ENCODE measurements at places on chromosomes 1 and 21.

- peak; percentile 17 for DNase-seq
These were observed 50.4 kb upstream of the RIPK4 start for GRCh38 chr21:41817228-41817627.

- no peak for DNase-seq
These were observed 83.9 kb upstream of the ZNF648 start for GRCh38 chr1:182145441-182145840.

DNA sequence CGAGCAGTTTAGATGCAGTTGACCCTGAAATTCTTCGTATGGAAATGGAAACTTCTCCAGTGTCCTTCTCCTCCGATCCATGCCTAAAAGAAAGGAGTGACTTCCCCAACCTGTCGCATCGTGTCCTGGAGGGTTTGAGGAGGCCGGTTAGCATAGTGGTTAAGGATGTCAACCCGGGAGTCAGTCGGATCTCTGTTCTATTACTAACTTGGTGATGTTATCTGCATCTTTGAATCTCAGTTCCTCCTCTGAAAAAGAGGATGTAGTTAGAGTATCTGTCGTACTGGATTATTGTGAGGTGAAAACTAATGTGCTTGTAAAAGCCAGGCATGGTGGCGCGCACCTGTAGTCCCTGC, 684 bp downstream of the ZBTB8B start:
- no peak for DNase-seq

DNA sequence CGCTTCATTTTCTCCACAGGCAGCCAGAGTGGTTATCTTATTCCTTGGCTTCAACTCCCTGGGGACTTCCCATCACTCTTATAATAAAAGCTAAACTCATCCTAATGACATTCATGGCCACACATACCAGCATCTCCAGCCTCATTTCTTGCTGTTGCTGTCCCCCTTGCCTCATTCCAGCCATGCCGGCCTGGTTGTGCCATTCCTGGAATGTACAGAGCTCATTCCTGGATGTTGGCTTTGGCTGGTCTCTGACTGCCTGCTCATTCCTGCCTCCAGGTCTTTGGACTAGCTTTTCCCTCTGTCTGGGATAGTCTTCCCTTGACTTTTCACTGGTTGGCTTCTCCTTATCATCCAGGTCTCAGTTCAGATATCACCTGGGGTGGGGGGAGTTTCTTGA, 2.4 kb upstream of the PEF1 start:
- no peak for DNase-seq

- DNase-seq, result no peak
These were observed 41.8 kb upstream of the TTC22 start for GRCh38 chr1:54842963-54843362.

GRCh38 chr1:159318784-159319551, 16.8 kb downstream of the FCER1A start:
- DNase-seq, result no peak

DNA sequence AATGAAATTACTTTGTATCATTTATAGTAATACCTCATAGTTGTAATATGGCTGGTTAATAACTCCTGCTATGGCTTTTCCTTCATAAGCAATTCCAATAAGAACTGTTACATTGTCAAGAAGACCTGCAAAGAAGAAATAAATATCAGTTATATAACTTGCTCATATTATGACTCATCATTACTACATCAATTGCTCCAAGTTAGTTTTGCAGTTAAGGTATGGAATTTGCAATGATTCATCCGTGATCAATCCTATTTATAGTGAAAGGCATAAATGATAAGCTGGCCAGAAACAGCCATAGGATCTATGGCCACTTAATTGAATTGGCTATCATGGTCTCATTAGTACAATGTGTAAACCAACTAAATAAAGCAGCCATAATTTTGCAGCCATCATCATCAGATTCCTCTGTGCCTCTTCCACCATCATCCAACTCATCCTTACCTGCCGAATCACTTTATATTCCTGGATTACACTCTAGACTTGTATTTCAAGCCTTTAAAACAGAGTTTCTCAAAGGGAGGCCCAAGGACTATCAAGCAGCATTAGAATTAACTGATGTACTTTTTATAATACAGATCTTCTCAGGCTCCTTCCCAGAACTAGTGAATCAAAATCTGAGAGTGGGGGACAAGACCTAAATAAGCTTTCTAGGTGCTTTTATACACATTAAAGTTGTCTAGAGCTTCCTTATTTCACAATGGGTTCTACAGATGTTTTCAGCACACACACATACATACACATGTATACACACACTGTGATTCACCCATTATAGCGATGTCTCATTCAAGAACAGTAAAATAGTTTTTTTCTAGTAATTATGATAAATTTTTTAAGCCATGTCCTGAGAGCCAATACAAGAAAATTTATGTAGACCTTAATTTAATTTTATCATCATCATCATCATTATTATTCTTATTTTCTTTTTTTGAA, 21.2 kb upstream of the EPRS1 start:
- no peak for DNase-seq

DNA sequence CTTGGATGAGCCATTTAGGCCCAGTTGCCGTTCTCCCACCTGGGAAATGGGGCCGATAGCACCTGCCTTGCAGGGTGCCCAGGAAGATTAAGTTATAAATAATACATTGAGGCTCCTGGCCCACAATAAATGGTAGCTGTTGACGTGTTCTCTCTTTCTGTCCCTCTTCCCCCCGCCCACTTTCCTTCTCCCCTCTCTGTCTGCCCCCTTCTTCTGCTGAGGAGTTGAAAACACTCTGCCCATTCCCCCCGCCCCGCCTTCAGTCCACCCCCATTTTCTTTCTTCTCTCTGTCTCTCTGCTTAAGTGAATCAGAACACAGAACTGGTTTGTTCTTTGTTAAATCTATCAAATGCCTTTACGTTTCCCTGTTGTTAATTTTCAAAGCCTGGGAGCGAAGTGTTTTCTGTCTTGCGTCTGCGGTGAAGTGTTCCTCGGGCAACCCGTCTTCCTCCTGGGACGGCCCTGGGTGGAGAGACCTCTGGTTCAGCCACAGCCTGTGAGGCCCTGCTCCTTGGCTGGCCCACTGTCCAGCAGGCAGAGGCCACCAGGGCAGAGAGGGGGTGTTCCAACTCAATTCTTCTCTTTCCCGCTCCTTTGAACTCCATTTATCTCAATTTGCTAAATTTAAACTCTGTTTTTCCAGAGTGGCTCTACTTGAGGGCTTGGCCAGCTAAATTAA, 29.3 kb upstream of the SELENON start:
- DNase-seq, result no peak

- no peak for DNase-seq
These were observed 45.6 kb upstream of the CSF1 start for GRCh38 chr1:109864930-109865612.

DNA sequence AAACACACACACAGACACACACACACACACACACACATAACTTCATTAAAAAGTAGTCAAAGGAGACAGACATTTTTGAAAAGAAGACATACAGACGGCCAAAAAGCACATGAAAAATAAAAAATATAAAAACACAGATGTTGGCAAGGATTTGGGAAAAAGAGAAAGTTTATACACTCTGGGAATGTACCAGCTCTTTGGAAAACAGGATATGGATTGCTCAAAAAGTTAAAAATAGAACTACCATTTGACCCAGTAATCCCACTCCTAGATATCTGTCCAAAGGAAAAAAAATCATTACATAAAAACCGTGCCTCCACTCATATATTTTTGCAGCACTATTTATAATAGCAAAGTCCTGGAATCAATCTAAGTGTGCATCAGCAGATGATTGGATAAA, 128.4 kb upstream of the C21orf91 start:
- no peak for DNase-seq

DNA sequence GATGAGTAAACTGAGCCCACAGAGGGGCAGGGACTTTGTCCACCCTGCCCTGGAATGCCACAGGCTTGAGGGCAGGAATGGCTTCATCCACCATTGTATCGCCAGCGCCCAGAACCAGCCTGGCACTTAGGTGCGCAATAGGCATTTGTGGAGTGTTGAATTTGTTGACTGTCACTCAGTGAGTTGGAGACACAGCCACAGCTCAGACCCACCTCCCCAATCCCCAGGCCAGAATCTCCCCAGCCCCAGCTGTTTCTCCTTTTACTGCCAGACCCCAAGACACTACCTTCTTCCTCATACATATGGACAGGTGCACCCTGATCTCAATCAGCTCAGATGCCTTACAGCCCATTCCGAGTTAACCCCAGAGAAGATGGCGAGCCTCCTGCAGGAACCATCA, 674.5 kb downstream of the MATN1 start:
- no peak for DNase-seq

GRCh38 chr1:235107368-235108184, 21.1 kb downstream of the TOMM20 start:
- DNase-seq, result no peak

- DNase-seq, result no peak
These were observed 90.7 kb downstream of the GALNT2 start for GRCh38 chr1:230157420-230158390.

GRCh38 chr1:38498686-38499085, 360.9 kb downstream of the RRAGC start:
- no peak for DNase-seq

DNA sequence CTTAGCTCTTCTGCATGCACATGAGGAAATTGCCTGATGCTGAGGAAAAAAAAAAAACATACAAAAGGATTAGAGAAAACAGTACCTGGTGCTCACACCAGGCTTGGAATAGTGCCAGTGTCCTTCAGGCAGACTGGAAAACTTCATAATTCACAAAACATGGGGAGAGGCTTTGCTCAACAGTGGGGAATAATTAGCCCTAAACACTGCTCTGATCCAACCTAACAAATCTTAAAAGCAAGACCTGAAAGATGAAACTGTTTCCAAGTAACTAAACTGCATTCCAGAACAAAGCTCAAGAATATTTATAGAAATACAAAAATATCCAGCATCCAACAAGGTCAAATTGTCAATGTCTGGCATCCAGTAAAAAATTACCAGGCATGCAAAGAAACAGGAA, 124.8 kb downstream of the AK5 start:
- no peak for DNase-seq

DNA sequence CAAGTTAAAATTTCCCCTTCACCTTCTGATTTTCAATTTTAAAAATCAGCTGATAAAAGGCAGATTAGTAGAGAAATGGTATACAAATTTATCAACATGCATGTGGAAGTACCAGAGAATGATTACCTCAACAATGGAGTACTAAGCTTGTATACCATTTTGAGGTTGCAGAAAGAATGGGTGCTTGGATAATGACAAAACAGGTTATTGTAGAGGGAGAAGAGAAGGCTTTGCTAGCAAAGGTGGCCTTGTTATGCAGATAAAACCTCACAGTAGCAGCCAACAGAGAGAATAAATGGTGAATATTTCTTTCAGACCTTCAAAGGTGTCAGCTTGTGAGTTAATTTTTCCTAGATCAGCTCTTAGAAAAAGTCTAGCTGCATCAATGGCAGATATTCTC, 1174.9 kb upstream of the ADGRL4 start:
- DNase-seq, result no peak

- no peak for DNase-seq
These were observed 2204.3 kb downstream of the MRPL39 start for GRCh38 chr21:23402929-23403520.

- no peak for DNase-seq
These were observed 130.4 kb upstream of the ETS2 start for GRCh38 chr21:38675182-38675824.

DNA sequence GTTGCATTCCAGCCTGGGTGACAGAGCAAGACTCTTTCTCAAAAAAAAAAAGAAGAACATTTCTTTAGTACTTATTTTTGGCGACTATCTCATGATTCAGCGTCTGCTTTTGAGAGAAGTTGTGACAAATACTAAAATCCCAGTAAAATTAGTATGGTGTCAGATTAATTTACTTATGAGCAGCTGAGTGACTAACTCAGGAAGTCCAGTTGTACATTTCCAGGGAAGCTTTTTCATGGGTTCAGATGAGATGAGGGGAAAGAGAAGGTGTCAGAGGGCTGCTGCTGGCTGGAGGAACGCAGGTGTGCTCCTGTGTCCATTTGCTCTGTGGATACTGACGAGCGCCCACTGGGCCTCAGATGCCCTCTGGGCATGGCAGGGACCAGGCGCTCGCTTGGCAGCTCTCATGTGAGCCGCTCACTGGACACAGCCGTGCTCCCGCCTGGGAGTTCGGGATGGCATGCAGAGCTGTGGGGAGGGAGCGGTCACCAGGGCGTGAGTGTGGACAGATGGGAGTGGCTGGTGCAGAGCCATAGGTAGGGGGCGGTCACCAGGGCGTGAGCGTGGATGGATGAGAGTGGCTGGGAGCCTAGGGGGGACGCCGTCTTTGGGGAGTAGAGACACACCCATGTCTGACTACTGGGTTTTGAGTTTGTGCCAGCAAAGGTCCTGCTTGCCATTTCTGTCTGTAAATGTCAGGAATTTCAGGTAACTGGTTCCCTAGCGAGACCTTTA, 55.0 kb downstream of the ADARB1 start:
- no peak for DNase-seq

DNA sequence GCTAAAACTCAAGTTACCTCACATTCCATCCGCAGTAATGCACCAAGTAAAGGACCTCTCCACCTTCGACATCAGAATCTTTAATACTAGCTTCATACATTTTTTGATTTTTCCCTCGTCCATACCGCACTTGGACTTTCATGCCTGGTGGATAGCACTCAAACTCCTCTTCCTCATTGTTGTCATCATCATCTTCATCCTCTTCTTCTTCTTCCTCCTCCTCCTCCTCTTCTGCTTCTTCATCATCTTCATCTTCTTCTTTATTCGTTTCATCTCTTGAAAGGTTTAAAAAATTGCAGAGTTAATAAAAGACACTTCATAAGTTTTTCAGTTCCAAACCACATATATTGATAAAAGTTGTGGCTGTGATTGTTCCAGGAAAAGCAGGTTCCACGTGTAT, 52.7 kb upstream of the RBM34 start:
- no peak for DNase-seq

GRCh38 chr1:54207287-54207686, 7.3 kb downstream of the MRPL37 start:
- DNase-seq, result no peak

DNA sequence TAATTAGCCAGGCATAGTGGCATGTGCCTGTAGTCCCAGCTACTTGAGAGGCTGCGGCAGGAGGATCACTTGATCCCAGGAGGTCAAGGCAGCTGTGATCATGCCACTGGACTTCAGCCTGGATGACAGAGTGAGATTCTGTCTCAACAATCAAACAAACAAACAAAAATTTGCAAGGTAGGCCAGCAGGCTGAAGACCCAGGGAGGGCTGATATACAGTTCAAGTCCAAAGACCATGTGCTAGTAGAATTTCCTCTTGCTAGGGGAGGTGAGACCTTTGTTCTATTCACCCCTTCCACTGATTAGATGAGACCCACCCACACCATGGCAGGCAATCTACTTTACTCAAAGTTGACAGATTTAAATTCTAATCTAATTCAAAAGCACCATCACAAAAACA, 31.2 kb upstream of the CNN3 start:
- DNase-seq, result no peak

- DNase-seq, result no peak
These were observed 33.6 kb downstream of the RGS21 start for GRCh38 chr1:192350356-192350755.

DNA sequence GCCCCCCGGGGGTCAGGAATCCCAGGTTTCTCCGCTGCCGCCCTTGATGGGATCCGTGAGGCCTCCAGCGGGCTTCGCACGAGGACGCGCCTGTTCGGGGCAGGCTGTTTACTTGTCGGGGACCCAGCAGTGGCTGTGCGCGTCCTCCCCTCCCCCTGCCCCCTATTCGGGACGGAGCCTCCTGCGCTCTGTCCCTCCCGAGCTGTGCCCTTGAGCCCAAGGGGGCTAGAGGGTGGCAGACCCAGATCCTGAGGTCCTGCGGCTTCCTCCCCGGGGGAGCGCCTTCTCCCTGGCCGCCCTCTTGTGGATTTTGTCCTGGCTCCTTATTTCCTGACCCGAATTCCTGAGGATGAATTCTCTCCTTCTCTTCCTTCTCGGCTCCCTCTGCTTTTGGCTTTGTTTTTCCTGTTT, 38.4 kb downstream of the PIK3CD start:
- no peak for DNase-seq

GRCh38 chr1:50231209-50231608, 122.5 kb downstream of the ELAVL4 start:
- DNase-seq, result no peak
